ENCODE measurements at places on chromosomes 1 and 21.

- no peak for DNase-seq
These were observed 67.3 kb downstream of the VCAM1 start for GRCh38 chr1:100786870-100787269.

DNA sequence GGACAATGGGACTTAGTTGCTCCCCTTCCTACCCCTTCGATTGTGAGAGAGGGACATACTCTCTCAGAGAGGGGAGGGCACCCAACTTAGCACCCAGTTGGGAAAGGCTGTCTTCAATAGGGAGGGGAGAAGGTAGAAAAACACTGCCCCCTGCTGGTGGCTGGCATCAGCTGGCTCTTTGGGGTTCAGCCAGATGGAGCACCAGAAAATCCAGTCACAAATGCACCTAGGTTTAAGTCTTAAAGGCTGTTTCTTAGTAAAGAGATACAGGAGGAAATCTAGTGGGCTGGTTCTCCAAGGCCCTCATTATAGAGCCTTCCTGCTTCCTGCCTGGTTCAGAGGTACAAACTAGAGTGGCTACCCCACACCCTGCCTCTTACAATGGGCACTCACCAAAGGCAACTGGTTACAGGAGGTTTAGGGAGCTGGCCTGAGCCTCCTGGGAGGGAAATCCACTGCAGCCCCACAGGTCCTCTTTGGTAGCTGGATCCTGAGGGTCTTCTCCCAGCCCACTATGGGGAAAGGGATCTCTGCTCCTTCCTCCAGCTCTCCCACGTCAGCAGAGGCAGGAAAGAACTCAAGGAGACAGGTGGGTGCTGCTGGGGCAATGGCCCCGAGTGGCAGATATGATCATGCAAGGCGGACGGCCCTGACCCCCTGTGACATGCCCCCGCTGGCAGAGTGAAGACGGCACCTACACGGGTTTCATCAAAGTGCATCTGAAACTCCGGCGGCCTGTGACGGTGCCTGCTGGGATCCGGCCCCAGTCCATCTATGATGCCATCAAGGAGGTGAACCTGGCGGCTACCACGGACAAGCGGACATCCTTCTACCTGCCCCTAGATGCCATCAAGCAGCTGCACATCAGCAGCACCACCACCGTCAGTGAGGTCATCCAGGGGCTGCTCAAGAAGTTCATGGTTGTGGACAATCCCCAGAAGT lies 28.3 kb downstream of the EIF2D start:
- DNase-seq: peak; percentile 82

GRCh38 chr1:246790364-246790763 lies 66.2 kb downstream of the SCCPDH start:
- DNase-seq: no peak

- no peak for DNase-seq
These were observed 699.9 kb downstream of the MATN1 start for GRCh38 chr1:30023339-30024022.

- DNase-seq: no peak
These were observed 48.2 kb upstream of the LRP8 start for GRCh38 chr1:53376041-53376461.

DNA sequence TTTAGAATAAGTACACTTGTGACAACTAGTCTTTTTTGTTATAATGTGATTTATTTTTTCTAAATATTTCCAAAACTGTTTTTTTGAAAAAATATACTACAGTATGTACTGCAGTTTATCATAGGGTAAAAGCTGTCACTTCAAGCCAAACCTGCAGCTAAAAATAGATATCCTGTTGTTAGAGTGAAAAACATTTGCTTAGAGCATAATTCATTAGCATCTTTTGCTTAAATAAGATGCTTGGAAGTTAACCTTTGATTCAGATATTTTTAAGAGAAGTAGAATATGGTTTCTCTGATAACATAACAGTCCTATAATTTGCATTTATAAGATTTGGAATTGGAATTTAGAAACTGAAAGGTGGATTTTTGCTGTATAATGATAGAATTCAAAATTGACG lies 21.5 kb downstream of the PRKACB start:
- no peak for DNase-seq

GRCh38 chr1:31401241-31401640 lies 11.8 kb upstream of the SERINC2 start:
- DNase-seq: no peak

GRCh38 chr1:47678464-47678980 lies 240.7 kb downstream of the FOXD2 start:
- DNase-seq: no peak

GRCh38 chr1:117838911-117839310 lies 90.5 kb downstream of the GDAP2 start:
- no peak for DNase-seq

DNA sequence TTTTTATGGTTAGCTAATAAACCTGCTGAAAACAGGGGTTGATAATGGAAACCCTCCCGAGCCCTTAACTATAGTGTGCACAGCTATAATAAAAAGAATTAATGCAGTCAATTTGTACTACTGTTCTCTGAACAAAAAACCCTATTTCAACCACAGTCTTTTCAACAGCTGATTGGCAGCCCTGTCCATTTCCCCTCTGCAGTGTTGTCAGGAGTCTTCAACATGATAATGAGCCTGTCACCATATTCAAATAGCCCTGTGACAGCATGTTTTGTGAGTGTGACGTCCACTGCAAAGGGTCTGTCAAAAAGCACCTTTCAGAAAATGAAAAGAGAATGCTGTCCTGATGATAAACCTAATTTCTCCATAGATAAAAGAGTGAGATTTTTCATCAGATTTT lies 92.7 kb downstream of the ESRRG start:
- no peak for DNase-seq

- DNase-seq: no peak
These were observed 33.6 kb upstream of the THEM4 start for GRCh38 chr1:151942882-151943281.

- no peak for DNase-seq
These were observed 595 bp downstream of the EXOC8 start for GRCh38 chr1:231337043-231337471.

DNA sequence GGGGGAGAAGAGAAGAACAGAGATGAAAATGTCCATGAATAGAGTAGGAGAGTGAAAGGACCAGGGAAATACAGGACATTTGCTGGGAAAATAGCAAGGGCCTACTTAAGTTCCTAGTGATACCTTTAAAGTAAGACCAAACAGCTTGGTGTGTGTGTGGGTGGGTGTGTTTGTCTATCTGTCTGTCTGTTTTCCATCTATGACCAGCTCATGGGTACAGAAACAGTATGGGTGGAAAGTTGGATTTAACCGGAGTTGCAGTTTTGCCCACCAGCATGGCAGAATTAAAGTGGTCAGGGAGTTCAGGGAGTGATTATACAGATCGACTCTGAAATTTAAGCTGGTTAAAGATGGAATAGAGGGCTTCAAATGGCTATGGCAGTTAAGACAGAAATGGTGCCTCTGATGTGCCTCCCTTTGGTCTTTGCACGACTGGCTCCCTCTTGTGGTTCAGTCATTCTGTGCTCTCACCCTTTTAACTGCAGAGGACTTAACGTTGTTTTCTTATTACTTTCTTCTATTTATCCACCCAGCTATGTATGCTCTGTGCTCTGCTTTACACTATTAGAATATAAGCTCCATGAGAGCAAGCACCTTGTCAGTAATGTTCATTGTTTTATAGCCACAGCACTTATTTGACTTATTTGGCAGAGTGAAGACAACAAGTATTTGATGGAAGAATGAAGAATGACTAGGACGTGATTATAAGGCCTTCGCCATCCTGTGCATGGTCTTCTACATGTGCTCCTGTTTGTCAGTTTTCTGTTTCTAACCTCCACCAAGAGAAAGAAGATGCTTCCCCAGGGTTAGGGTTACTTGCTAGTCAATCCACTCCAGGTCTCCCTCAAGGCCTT lies 72.7 kb upstream of the AK4 start:
- DNase-seq: peak; percentile 44

- DNase-seq: no peak
These were observed 318.5 kb downstream of the NTNG1 start for GRCh38 chr1:107459204-107459904.

DNA sequence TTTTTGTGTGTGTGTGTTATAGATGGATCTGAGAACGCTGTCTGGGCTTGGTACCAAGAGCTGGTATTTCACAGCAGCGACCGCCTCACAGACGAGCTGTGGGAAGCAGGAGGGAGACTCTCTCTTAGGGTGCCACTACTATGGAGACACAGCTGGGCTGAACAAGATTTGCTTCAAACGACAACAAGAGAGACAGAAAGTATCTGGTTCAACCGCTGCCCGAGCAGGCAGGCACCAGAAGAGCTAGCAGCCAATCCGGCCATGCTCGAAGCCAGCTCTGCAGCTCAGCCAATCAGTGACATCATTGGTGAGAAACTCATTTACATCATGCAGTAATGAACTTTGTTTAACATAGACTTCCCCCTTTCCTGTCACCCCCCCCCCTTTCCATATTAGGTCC lies 341.3 kb downstream of the USP25 start:
- DNase-seq: no peak

DNA sequence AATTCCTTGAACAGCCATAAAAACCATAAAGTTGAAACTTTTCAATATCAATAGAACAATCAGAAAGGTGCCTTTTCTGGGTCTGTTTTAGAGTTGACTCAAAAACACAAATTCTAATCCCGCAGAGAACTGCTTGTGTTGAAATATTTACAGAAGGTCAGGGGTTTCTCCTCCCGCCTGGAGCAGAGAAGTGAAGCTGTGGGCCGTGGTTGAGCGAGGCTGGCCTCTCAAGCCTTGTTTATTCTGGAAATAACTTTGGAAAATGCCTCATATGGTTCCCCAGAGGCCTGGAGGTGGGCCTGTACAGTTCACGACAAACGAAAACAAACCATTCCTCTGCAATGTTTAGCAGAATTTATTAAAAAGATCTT lies 90.8 kb upstream of the ERRFI1 start:
- DNase-seq: no peak

GRCh38 chr1:164704954-164705353 lies 146.0 kb downstream of the PBX1 start:
- no peak for DNase-seq

GRCh38 chr1:118113261-118113660 lies 71.8 kb downstream of the SPAG17 start:
- DNase-seq: no peak

DNA sequence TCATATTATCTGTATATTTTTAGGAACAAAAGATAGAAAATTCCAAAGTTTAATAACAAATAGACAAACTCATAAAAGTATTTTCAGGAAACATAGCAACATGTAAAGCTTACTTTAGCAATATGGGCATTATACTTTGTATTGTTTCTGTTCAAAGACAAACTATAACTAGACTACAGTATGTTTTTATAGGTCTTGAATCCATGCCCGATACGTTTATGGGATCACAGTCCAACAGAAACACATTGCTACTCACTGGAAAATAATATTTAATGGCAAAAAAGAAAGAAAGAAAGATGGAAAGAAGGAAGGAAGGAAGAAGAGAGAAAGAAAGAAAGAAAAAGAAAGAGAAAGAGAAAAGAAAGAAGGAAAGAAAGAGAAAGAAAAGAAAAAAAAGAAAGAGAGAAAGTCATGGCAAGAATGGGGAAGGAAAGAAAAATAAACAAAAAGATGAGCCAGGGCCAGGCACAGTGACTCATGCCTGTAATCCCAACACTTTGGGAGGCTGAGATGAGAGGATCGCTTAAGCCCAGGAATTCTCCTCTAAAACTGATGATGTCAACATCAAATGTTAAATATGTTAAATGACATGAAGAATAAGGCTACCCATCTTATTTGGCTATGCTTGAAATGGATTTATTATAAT lies 32.7 kb downstream of the TM2D1 start:
- DNase-seq: no peak

- no peak for DNase-seq
These were observed 80.8 kb downstream of the MATN1 start for GRCh38 chr1:30642391-30643120.

- DNase-seq: no peak
These were observed 177.1 kb upstream of the RAB4A start for GRCh38 chr1:229093609-229094336.

GRCh38 chr1:151058692-151059091 lies 730 bp downstream of the CDC42SE1 start:
- DNase-seq: no peak

Measured in stimulated activated CD8-positive, alpha-beta memory T cell treated with anti-CD3 and anti-CD28 coated beads, Interleukin-15, amount 100 ng/mL, for 1 hour (primary cell).